ENCODE measurements at places on chromosomes 5 and 9.
A peak's percentile ranks its signal among the peaks of the same experiment; 100 is the strongest.

GRCh38 chr5:65434122-65434521, 47.6 kb downstream of the ADAMTS6 start:
- DNase-seq: no peak

GRCh38 chr5:54460181-54460919, 4.9 kb downstream of the HSPB3 start:
- DNase-seq: no peak

GRCh38 chr9:91755761-91756509, 194.1 kb downstream of the ROR2 start:
- DNase-seq: no peak

GRCh38 chr5:120344181-120344580, 119.9 kb upstream of the PRR16 start:
- no peak for DNase-seq

DNA sequence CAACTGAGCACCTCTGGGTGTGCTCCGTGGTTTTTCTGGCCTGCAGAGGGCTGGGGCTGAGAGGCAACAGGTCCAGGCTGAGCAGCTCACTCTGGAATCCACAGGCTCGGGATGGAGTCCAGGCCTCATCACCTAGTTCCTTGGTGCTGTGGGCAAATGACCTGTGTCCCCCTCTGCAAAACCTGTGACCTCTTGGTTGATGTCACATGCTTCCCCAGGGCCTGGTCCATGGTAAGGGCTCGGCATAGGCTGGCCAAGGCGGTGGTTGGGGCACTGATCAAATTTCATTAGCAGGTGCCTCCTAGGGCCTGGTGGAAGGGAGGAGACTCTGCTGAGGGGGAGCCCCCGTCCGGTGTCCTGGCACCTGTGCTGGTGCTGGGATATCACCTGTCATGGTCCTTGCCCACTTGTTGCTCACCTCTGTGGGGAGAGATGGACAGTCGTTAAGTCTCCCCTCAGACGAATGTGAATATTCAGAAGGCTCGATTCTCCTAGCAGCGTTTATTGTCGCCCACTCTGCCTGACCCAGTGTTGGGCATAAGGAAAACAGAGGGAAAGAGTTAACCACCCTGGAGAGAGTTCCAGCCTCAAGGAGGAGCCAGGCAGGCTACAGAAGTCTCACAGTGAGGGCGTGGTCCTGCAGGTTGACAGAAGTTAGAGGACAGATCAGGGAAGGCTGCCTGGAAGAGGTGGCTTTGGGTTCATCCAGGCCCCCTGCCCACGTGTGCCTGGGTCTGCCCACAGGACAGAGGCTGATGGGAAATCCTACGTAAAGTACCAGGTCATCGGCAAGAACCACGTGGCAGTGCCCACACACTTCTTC, 3.5 kb downstream of the ENDOG start:
- DNase-seq: no peak

- no peak for DNase-seq
Observed at GRCh38 chr5:59385700-59386099, 507.8 kb downstream of the PDE4D start.

- DNase-seq: no peak
Observed at GRCh38 chr5:96336351-96336985, 96.6 kb downstream of the PCSK1 start.

DNA sequence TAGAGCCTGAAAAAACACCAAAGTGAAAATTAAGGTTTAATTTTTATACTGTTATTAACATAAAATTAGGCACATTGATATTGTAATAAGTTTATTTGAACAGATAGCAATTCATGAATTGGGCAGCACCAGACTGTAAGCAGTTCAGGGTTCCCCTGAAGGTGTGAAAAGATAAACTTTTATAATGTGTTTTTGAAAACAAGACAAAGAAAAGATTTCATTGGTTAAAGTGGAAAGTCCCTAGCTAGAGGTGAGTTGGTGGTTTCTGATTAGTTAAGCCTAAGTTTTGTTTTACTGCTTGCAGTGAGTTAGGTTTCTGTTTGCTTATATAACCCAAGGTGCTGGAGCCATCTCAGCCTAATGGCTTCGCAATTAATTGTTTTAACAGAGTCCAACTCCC, 96.5 kb upstream of the RPS23 start:
- no peak for DNase-seq

GRCh38 chr9:37551888-37552287, 24.3 kb downstream of the FBXO10 start:
- DNase-seq: no peak

DNA sequence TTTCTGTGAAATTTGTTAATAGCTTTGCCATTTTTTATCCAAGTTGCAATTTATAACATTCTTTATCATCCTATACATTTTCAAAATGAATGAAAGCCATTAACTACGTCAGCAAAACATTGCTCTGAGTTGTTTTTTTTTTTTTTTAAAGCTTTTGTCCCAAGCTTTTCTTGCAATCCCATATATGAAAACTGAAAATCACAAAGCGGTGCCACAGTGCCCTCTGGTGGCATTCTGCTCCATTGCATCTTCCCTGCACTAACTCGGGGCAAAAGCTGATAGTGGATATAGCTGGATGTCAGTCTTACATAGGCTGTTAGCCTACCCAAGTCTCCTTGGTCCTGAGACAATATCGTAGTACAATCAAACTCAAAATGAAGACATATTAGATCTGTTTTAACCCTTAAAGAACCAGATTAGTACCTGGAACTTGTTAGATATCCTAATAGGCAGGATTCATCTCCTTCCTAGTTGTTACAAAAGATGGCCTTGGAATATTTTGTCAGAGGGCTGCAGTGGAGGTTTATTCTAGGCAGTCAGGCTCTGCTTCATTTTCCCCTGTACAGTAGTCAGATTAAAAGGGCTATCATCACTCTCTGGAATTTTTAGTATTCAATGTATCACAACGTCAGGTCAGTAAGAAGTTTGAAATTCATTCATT, 669.9 kb downstream of the PTPRD start:
- DNase-seq: no peak

- no peak for DNase-seq
Observed at GRCh38 chr5:34927785-34928184, 1.6 kb upstream of the DNAJC21 start.

DNA sequence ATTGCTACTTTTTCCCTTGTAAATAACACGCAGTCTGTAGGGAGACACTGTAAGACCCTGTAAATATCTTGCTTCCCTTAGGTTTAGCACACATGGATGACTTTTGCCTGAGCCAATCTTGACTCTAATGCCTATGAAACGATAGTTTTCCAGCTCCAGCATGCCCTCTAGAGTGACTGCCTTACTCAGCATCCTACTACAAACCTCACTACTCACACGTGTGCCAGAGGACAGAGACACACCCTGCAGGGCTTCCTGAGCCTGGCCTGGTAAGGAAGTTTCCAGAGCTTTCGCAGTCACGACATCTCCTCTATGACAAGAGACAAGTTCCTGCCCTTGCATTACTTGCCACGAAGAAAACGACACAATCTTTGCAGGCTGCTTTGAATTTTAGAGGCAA, 138.1 kb downstream of the ATPSCKMT start:
- no peak for DNase-seq

DNA sequence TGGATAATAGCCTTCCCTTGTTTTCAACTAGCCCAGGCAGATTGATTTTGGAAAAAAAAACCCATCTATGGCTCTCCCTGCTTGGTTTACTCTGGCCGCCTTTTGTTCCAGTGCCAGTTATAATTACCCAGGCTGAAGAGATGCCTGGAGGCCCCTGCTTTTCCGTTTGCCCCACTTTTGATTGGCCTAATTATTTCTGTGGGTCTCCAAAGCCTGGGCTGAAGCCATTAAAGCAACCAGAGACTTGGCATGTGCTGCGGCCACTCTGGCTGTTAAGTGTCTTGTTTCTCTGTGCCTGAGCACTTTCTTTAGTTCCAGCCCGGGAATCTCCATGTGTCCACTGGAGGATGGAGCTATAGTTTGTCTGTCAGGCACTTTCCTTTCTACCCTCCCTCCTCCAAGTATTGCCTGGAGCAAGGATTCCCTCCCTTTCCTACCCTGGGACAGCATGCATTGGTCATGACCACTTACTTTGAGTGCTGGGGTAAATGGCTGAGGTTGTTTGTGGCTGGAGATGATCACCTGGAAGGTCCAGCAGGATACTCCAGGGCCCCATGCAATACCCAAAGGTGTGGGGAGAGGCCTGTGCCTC, 105.1 kb upstream of the CTSL start:
- no peak for DNase-seq

DNA sequence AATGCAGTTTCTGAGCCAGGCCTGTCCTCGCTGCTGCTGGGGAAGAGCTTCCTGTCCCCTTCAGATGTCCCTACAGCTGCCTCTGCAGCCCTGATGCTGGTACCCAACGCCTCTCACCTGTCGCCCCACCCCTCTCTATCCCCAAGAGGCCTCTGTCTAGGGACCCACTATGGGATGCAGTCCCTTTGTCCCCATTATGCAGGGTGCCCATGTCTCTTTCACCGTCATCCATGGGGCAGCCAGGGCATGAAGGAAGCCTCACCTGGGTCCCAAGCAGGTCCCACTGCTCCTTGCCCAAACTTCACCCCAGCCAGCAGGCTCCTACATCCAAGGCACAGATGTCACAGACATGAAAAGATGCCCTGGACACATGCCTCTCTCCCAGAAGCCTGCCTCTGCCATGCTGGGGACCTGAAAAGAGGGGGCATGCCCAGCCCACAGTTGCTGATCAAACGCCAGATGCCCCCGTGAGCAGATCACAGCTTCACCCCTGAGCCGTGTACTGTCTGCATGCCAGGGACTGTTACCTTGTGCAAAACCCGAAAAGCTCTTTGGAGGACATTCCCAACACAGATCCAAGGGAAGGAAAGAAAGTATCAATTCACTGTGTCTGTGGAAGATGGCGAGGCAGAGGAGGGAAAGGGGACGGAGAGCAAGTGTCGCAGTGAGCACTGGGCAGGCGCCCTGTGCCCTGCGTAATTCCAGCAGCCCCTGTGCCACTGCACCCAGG, 81.0 kb downstream of the ADAMTS2 start:
- DNase-seq: no peak

DNA sequence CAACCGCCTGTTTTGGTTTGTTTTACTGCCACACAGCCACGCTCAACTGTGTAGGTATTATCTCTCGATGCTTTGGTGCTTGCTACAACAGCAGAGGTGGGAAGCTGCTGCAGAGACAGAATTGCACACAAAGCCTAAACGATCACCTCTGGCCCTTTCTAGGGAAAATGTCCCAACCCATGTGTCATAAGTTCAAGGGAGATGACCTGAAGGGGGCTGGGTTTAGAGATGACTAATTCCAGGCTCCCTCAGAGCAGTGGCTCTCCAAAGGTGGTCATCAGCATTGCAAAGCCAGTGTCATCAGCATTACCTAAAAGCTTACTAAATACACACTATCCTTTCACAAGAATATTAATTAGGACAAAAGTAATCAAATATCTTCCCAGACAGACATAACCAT, 10.9 kb downstream of the ZNF622 start:
- DNase-seq: no peak

DNA sequence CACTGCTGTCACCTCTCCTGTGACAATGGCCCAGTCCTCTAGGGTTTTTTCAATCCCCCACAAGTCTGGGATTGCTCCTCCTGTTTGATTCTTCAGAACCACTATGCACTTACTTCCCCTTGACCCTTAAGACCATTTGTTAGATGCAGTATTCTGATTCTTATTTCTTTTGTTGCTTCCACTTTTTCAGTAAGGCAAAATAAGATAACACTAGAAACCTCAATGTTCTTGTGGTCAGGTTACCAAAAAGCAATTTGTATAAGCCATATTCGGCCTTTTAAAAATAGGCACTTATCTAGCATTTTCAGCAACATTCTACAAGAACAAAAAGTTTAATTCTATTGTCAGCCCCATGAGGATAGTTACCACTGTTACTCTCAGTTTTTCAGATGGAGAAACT, 220.0 kb downstream of the KDM4C start:
- DNase-seq: no peak

DNA sequence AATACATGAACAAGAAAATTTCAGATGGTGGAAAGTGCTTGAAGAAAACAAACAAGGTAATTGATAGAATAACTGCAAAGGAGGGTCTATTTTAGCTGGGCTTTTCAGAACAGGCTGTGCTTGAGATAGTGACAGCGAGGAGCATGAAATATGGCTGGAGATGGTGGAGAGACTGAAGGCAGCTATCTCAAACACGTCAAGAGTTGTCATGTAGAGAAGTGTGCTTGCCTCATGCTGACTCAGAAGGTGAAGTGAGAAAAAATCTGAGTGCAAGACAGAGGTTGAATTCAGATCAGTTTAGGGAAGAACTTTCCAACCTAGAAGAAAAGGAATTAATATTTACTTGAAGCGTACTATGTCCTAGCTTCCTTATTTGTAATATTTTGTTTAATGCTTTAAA, 115.5 kb upstream of the RANBP3L start:
- no peak for DNase-seq

DNA sequence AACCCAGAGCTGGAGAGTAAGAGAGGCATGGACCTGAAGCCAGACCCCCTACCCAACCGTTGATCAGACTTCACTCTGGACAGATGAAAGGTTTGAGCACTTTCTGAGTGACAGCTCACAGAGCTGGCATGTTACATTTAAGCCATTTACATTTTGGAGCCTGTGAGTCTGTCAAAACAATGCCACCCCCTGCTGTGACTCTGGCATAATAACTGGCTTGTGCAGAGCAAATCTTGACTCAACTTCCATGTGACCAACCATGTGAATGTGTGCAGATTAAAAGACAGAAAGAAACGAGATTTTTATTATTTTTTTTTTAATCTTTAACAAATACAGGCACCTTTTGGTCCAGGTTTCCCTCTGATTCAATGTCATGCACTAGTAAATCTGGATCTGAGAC, 48.5 kb downstream of the MFAP3 start:
- no peak for DNase-seq

GRCh38 chr5:115838885-115839518, 2.4 kb downstream of the ATG12 start:
- DNase-seq: no peak

GRCh38 chr5:87588316-87588715, 175.6 kb upstream of the CCNH start:
- no peak for DNase-seq

GRCh38 chr5:134003817-134004625, 754 bp downstream of the VDAC1 start:
- peak; percentile 76 for DNase-seq

GRCh38 chr9:16868701-16869100, 1.8 kb downstream of the BNC2 start:
- no peak for DNase-seq

- no peak for DNase-seq
Observed at GRCh38 chr9:75054368-75055001, 26.4 kb upstream of the CARNMT1 start.

- no peak for DNase-seq
Observed at GRCh38 chr5:1874771-1875220, 7.9 kb downstream of the IRX4 start.

GRCh38 chr5:131541071-131541470, 94.0 kb downstream of the RAPGEF6 start:
- no peak for DNase-seq

All from mucosa of descending colon (tissue), 3 donors.